ENCODE measurements at places on chromosomes 3 and 15.
A peak's percentile ranks its signal among the peaks of the same experiment; 100 is the strongest.

DNA sequence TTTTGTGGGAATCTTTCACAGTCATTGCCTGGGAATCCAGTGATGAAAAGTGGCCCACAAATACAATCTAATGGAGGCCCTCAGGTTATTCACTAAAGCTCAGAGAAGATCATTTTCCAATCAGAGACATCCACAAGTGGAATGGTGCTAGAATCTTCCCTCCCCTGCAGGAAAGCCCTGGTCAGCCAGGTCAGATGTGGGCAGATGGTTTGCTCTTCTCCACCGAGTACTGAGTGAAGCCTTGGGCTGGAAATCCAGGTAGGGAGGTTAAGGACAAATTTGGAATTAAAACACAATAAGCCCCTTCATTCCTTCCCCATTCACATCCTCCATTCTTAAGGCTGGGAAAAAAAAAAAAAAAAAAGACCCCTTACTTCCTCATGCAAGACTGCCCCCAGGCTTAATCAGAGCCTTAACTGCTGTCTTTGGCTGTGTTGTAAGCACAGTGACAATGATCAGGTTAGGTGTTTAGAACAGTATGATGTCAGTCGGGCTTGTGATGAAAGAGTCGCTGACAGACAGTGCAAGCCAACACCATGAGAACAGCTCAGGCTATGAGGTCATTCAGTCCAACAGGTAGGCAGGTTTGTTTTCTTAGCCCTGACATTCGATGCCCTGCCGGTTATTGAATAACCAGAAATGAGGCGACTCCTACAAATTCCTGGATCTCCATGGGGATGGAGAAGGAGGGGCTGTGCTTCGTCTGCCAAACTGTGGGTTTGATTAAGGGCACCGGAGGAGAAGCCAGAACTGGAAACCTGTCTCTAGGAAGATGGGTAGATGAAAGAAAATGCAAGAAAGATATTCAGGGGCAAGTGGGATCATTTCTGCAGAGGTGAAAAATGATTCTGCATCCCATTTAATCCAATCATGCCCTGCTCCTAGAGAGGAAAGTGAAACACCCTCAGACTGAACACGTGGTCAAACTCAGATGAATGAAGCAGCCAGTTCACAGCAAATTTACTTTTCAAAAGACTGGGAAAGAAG, 23.5 kb upstream of the HES1 start:
- DNase-seq: no peak

- DNase-seq: no peak
Observed at GRCh38 chr15:35246451-35246850, 161.4 kb upstream of the NANOGP8 start.

DNA sequence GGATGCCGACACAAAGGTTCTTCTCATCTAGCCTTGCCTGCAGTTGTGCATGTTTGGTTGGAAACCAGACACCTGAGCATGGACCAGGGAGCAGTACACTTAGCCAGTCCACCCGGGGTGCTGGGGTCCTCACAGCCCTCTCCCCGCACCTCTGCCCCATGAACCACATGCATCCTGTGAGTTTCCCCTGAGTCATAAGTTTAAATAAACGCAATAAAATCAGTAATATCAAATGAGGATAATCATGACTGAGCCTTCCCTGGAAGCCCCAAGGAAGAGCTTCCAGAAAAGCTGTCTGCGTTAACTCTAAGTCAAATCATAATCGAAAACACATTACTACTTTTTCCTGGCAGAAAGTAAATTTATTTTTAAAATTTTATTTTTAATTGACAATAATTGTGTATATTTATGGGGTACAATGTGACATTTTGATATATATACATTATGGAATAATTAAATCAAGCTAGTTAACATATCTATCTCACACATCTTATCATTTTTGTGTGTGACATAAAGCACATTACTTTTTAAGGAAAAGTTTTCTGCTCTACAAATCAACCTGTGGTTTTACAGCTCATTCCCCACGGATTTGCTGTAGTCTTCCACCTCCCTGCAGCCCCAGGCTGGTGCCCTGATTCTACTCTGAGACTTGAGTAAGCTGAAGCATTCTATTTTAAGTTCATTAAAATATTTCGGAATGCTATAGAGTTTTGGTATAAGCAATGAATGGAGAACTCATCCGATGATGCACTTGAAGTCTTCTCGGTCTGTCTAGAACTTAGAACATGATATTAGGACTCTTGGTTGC, 166.0 kb upstream of the EIF1B start:
- no peak for DNase-seq

DNA sequence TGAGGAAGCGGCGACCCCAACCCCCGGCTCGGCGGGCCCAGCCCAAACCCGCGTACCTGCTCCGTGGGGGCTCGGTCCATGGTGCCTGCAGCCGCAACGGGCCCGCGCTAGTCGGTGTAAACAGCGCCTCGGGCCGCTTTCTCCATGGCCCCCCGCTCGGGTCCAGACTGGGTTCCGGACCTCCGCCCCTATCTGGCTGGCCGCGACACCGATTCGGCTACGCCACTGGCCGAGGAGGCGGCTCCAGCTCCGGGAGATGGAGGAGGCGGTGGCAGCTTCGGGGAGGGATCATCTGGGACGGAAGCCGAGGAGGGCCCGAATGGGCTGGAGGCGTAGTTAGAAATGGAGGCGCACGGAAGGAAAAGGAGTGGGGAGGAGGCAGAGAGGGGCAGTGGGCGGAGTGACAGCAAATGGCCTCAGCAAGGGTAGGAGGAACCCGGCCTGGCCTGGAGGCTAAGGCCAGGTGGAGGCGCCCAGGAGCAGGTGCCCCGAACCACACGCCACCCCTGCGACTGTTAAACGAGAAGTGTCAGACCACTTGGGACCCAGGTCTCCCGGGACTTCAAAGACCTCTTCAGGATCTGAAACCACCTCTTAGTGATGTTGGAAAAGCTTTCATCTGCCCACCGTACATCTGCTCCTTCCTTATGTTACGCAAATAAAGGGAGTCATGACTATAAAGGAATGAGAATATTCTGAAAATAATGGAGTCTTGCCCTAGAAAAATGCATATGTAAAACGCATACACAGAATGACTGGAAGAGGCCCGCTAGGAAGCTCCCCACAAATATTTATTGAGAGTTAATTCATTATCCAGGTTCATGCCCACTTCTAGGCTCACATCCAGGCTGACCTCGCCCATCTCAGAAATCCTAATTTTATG, at the start of gene SECISBP2L:
SECISBP2L (minus strand) TSS at position 227 of the 883 bp plus-strand sequence; CDS start at position 80, 147 bp downstream.
- peak; percentile 90 for DNase-seq

GRCh38 chr15:60379525-60380274, 18.1 kb downstream of the ANXA2 start:
- no peak for DNase-seq
